ENCODE measurements at places on chromosomes 2 and 18. TPM values are rescaled to one million over a fixed set of nuclear protein-coding genes. Genes with fewer than 3 reads are reported as not detected.

UGT1A8 gene
- not detected for total RNA-seq

GTF3C2 gene
- total RNA-seq = 18.3 TPM

DSG1 gene
- not detected for total RNA-seq

ALK gene
- not detected for total RNA-seq

LDAH gene
- 45.4 TPM for total RNA-seq

RBKS gene
- total RNA-seq = 1.2 TPM

PIEZO2 gene
- 270 TPM for total RNA-seq

HRH4 gene
- not detected for total RNA-seq

CCNYL1 gene
- 26.4 TPM for total RNA-seq

GPATCH11 gene
- 4.0 TPM for total RNA-seq
